ENCODE measurements at places on chromosomes 3 and 15.

GRCh38 chr15:52208306-52208946, 17.2 kb upstream of the GNB5 start:
- peak; percentile 50 for DNase-seq

DNA sequence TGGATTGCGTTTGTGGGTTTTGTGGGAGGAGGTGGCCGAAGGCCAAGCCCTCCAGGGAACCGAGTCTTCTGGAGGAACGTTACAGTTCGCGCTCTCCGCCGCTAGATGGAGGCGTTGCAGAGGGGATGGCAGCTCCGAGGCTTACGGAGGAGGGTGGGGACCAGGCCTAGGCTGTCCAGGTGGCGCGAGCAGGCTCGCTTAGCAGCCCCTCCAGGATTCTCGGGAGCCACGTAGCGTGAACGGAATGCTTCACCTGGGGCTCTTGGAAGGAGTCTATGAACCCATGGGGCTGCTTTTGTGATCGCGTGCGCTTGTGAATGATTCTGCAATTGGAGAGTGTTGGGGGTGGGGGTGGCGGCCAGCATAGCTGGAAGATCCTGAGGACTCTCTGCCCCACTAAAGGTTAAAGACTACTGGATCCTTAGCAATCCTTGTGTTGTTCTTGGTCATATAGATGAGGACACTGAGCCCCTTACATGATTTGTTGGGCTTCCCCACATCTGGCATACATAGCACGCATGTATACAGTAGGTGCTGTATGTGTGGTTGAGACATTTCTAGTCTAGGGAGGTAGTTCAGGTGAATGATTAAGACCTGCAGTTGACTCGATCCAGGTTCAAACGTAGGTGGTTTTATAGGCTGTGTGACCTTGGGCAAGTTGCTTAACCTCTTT, 25.7 kb downstream of the FAM3D start:
- peak; percentile 81 for DNase-seq

GRCh38 chr3:10272977-10273376, 19.8 kb downstream of the GHRL start:
- DNase-seq: no peak

GRCh38 chr15:39627451-39628143, 46.7 kb downstream of the THBS1 start:
- DNase-seq: no peak

DNA sequence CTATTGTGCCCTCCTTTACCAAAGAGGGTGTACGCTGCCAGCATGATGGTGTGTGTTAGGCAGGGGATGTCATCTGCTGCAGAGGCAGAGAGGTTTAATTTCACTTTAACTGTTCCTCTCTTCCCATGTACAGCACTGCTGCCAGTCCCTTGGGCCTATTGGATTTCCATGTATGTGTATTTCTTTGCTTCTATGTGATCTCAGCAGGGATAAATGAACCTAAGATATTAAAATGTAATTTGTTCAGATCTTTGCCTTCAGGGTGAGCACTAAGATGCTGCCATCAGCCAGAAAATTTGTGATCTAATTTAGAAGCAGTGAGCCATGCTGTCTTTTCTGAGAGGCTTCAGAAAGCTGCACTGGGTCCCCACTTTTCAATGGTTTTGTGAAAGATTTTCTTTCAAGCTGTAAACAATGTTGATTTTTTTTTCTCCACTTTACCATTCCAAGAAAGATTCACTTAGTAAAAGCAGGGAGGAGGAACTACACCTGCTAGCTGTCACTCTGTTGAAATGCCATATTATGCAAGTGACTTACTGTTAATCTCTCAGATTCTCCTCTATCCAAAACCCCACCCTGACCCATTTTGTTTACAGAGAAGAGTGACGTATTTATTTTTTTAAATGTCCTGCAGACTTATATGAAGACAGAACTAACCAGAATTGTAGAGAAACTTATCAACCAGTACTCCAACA, 261.9 kb downstream of the TBL1XR1 start:
- DNase-seq: no peak

GRCh38 chr15:78212546-78213424, 21.6 kb downstream of the ACSBG1 start:
- peak; percentile 84 for DNase-seq

GRCh38 chr3:45041666-45042065, 15.6 kb downstream of the CLEC3B start:
- DNase-seq: no peak

- DNase-seq: no peak
Observed at GRCh38 chr3:138439646-138440045, 5.2 kb downstream of the ESYT3 start.

DNA sequence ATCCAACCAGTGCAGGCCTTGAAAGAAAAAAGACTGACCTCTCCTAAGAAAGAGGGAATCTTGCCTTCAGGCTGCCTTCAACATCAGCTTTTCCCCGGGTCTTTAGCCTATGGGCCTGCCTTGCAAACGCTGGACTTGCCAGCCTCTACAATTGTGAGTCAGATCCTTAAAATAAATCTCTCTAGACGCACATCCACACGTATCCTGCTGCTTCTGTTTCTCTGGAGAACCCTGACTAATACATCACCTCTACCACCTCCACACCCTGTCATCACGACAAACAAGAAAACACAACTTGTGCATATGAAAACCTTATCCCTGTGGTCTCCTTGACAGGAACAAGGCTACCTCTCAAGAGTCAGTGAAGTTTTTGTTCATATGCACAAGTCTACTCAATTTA, 11.8 kb downstream of the CYFIP1 start:
- peak; percentile 63 for DNase-seq

- no peak for DNase-seq
Observed at GRCh38 chr3:88311826-88312225, 162.1 kb downstream of the C3orf38 start.

- DNase-seq: no peak
Observed at GRCh38 chr3:27540231-27540630, 56.0 kb upstream of the SLC4A7 start.

- DNase-seq: no peak
Observed at GRCh38 chr15:49471733-49472132, 48.7 kb downstream of the FGF7 start.

GRCh38 chr3:69250014-69250413, 127.6 kb upstream of the LMOD3 start:
- DNase-seq: no peak

DNA sequence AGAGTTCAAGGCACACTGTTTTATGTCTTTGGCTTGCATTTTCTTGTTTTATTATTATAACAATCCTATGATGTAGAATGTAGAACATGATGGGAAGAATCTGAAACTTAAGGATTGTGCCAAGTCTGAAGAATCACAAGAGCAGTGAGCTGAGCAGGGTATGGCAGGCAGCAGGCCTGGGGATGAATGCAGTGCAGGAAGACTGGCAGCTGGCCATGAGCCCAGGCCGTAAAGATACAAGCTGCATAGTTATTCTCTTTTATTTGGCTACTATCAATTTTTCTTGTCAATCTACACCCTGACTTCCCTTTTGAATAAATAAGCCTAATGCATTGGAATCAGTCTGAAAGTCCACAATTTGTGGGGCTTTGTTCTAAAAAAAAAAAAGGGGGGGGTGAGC, 89.6 kb upstream of the ARPP21 start:
- no peak for DNase-seq

- no peak for DNase-seq
Observed at GRCh38 chr3:114606336-114606735, 312.5 kb downstream of the TIGIT start.
